WTC11 (cell line): ENCODE measurements at places on chromosomes 11 and 22.

GRCh38 chr11:96309016-96309642, 33.9 kb downstream of the MAML2 start:
- DNase-seq: no peak

DNA sequence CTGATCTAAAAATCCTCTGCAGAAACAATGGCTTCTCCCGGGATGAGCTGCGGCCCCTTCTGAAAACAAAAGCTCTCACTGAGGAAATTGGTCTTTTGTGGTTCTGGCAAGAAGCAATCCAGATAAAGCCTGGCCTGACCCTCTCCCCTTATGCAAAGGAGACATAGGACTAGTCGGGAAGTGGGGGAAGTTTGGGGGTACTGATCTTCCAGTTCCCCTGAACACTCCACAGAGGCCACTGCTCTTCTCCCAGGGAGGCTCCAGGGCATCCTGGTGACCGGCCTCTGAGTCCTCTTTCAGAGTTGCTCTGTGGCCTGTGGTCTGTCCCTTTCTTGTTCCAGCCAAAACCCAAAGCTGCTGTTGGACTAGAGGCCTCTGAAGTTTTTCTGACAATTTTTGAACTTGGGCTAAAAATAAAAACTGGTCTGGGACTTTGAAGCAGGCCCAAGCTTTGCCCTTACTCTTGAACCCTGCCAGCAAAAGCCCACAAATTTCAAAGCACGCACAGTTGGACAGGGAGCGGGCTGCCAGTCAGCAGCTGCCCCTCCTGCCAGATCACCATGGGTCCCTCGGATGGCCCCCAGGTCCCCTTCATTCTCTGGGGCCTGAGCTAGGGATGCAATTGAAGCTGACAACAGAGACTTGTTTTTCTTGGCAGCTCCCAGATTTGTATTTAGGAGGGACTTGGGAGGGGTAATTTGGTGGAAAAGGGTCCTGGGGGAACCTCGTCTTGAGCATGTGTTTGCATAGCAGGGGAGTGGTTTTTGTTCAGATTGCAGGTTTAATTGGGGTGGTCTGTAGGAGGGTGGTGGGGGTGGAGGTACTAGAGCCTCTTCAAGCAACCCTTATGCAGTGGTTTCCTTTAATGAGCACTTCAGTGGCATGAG, 381.6 kb upstream of the CADM1 start:
- no peak for DNase-seq

- no peak for DNase-seq
These were observed 402.8 kb downstream of the CNTN5 start for GRCh38 chr11:99423428-99423983.

- no peak for DNase-seq
These were observed 27.1 kb downstream of the KCNJ4 start for GRCh38 chr22:38427940-38428339.

- peak; percentile 78 for DNase-seq
These were observed 1.1 kb upstream of the CD6 start for GRCh38 chr11:60970369-60970774.

- DNase-seq: no peak
These were observed 62.4 kb downstream of the BRD1 start for GRCh38 chr22:49765091-49765771.

GRCh38 chr11:116712428-116712827, 60.4 kb downstream of the BUD13 start:
- DNase-seq: no peak

GRCh38 chr22:32672542-32672941, 129.0 kb upstream of the TIMP3 start:
- DNase-seq: no peak

DNA sequence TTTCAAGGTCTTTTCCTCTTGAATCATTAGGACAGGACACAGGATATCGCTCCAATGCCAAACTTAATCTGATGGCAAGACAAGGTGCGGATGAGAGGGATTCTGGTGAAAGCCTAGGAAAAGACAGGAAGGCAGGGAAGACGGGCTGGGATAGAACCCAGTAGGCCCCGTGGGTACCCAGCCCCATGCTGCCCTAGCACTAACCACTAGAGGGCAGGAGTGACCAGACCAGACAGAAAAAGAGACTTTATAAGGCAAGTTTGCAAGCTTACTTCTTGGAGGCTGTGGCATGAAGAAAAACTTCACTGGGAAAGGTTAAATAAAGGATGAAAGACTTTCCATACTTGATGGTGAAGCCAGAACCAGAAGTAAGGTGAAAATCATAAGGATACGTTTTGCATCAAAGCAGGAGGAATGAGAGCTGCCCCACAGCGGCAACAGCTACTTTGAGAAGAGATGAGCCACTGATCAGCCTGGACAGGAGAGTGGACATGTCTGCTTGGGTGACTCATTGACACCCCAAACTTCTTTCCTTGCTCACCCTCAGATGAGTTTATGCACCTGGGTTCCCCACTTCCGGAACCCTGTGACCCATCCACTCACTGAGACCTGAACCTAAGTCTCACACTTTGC, 39.8 kb downstream of the SYN3 start:
- peak; percentile 87 for DNase-seq

DNA sequence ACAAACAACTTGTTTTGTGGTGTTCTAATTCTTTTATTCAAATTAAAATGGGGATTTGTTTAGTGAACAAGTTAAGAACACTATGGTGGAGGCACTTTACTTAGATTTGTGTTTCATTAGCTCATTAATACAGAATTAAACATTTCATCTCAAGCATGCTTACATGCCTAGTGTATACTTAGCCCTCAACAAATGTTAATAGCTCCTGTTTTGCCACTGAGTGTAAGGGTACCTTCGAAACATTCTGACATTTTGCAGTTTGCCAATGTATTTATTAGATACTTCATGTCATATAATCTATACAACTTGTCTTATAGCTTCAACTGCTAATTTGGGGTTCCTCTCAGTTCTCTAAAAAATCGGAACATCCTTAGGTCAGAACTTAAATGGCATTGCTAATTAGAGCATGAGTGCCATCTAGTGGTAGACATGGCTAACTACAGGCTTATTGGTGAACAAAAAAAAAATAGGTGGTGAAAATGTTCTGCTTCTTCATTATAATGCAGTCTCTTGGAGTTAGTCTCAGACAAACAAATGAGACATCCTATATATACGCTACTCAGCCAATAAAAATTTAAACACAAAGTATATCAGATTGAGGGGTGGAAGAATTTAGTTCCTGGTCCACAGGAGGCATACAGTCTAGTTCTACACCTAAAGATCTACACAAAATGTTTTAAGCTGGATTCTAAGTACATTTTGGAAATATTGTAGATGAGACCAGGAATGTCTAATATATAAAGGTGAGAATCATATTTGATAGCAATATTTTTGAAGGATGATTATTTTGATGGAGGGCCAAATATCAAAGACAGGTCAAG, 4.9 kb upstream of the CNTN5 start:
- no peak for DNase-seq

- no peak for DNase-seq
These were observed 342 bp downstream of the EFCAB6 start for GRCh38 chr22:43811777-43812148.

DNA sequence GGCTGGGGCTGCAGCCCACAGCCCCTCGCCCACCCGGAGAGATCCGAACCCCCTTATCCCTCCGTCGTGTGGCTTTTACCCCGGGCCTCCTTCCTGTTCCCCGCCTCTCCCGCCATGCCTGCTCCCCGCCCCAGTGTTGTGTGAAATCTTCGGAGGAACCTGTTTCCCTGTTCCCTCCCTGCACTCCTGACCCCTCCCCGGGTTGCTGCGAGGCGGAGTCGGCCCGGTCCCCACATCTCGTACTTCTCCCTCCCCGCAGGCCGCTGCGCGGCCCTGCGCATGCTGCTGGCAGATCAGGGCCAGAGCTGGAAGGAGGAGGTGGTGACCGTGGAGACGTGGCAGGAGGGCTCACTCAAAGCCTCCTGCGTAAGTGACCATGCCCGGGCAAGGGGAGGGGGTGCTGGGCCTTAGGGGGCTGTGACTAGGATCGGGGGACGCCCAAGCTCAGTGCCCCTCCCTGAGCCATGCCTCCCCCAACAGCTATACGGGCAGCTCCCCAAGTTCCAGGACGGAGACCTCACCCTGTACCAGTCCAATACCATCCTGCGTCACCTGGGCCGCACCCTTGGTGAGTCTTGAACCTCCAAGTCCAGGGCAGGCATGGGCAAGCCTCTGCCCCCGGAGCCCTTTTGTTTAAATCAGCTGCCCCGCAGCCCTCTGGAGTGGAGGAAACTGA, 731 bp downstream of the GSTP1 start:
- DNase-seq: peak; percentile 62

DNA sequence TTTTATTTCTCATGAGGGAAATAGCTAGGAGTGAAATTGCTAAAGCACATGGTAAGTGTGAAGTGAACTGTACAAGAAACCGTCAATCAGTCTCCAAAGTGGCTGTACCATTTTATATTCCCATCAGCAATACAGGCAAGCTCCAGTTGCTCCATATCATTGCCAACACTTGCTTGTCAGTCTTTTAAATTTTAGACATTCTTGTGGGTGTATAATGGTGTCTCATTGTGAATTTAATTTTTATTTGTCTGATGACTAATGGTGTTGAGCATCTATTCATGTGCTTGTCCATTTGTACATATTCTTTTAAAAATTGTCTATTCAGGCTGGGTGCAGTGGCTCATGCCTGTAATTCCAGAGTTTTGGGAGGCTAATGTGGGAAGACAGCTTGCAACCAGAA, 34.1 kb upstream of the SMCO4 start:
- no peak for DNase-seq

GRCh38 chr11:45209891-45210699, 63.7 kb downstream of the PRDM11 start:
- DNase-seq: peak; percentile 72

DNA sequence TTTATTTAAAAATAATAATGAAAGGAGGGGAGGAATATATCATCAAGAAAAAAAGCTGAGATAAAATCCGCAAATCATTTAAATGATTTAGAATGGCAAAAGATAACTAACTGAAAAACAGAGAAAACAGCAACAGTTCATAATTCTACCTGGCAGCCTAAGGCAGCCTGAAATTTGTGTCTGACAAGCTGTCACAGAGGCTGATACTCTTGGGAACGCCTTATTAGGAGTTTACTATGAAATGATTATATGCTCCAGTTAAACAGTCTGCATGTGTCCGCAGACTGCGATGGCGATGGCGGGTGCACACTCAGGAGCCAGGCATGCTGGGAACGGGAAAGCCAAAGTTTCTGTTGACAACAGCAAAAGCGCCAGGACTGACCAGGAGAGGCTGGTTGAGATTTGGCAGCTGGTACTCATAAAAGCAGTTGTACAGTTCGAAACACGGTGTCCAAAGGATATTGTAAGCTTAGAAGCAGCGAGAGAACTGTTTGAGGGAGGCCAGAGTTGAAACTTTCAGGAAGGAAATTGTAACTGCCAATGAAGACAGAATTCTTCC, 172.9 kb upstream of the MPPED2 start:
- no peak for DNase-seq

- peak; percentile 44 for DNase-seq
These were observed 145.7 kb downstream of the TTC17 start for GRCh38 chr11:43504316-43504950.
